ENCODE measurements at places on chromosomes 12 and 14.

DNA sequence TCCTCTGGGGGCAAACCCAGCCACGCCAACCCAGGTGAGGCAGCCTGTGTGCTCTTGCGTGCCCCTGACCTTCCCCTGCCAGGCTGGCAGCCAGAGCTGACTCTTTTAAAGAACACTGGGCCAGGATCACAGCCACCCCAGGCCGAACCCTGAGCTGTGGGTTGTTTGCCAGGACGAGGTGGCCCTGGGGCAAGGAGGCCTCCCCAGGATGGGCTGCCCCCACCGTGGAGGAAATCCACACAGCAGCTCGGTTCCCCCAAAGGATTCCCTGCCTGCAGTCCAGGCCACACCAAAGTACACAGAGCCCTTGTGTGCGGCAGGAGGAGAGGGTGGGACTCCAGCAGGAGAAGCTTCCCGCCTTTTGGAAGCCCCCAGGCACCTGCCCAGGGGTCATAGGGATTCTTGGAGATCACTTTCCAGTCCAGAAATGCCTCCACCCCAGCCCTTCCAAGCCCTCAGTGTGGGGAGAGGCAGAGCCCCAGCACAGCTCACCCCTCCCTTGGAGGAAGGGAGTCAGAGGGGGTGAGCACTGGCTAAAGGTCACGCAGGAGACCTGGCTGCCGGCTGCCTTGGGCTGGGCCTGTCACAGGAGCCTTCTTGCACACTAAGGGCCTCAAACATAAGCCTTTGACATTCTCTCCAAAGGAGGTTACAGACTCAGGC, 115.6 kb downstream of the CALM1 start:
- no peak for DNase-seq

GRCh38 chr14:77290705-77291104, 19.7 kb upstream of the NGB start:
- no peak for DNase-seq

DNA sequence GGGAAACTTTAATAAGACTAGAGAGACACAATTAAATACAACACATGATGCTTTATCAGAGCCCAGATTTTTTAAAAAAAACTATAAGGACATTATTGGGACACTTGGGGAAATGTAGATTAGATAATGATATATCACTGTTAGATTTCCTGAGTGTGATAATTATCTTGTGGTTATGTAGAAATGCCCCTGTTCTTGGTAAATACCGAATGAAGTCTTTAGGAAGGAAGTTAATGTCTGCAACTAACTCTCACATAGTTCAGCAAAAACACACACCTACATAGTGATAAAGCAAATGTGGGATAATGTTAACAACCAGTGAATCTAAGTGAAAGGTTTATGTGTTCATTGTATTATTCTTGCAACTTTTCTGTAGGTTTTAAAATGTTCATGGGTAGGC, 14.6 kb upstream of the CACNB3 start:
- no peak for DNase-seq

DNA sequence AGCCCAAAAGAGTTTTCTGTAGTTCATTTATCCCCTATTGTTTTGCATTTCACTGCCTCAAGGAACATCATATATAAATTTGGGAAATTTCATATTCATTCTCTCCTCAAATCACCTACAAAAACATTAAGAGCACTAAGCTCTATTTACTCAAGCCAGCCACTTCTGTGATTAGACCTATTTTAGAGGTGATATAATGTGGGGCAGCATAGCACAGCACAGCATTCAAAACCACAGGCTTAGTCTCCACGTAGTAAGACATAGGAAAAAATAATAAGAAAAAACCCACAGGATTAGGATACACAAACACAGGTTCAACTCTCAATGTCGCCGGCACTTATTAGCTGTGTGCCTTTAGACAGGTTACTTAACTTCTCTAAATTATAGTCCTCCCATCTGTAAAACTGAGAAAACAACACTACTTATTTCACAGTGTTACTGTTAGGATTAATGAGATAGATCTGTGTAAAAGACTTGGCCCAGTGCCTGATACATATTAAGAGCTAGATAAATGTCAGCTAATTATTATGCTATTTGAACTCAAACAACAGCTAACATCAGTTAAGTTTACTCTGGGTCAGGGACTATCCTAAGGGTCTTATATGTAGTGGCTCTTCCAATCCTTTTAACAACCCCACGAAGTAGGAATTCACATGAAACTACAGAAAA, 20.3 kb downstream of the DCAF5 start:
- no peak for DNase-seq

DNA sequence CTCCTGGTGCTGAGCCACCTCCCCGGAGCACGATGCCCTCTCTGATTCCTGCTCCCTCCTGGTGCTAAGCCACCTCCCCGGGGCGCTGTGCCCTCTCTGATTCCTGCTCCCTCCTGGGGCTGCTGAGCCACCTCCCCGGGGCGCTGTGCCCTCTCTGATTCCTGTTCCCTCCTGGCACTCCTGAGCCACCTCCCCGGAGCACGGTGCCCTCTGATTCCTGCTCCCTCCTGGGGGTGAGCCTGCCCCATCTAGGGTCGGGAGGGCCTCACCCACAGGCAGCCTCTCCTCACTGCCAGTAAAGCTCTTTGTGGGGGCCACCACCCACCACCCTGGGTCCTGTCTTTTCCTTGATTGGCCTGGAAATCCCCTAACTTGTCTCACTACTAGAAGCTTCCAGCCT, 327.6 kb upstream of the SFSWAP start:
- DNase-seq = no peak

DNA sequence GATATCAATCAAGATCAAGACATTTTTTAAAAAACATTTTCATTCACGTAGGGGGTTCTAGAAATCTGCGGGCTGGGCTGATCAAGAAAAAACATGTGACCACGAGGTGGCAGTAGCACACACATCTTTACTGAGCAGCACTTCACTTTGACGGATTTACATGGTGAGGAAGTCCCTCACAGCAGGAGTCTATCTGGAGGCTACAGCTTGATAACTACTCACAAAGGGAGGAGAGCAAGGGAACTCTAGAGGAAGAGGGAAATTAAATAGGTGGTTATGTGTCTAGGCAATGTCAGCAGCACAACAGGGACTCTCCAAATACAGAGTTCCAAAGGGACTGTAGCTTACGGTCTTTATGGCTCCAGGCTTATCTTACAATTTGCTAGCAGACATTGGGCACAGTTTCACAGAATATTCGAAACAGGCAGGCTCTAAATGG, 248.1 kb downstream of the DPY19L2 start:
- peak; percentile 73 for DNase-seq

DNA sequence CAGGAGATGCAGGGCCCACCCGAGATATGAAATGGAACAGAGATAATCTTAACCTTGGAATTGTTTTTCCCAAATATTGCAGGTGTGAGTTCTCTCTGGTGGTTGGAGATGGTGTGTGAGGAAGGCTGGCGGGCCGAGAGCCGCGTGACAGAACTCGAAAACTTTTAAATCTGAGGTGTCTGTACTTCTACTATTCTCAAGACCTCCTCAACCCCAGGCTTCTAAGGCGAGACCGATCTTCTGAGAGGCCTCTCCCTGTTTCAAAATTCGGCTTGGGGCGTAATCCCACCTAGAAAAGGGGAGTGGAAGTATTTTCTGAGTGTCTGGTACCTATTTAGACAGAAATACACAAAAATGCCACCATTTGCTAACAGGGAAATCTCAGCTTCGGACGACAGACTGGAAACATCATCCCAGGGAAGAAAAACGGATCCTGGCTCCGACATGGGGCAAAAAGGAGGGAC, 611 bp downstream of the SARNP start:
- peak; percentile 36 for DNase-seq

GRCh38 chr14:46147452-46147851, 504.1 kb downstream of the RPL10L start:
- no peak for DNase-seq

DNA sequence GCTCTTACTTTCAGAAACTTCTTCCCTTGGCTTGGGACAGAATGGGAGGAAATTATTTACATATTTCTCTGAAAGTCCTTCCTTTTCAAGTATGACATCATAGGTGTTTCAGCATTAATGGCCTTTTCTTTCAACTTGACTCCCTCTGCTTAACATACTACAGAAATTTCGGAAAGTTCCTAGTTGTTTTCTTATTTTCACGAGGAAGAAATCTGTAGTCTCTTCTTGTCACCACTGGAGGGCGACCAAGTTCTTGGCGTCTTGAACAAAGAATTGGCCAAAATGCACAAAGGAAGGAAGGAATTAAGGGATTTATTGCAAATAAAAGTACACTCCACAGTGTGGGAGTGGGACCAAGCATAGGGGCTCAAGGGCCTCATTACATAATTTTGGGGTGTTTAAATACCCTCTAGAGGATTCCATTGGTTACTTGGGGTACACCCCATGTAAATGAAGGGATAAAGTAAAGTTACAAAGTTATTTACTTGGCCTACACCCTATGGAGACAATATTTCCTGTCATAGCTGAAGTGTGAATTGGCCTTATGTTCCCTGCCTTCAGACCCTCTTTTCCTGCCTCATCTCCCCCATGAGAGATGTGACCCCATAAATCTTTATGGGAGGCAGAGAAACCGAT, 70.4 kb downstream of the RPL10L start:
- peak; percentile 18 for DNase-seq

- no peak for DNase-seq
These were observed 233.0 kb downstream of the SSPN start for GRCh38 chr12:26428420-26428819.

GRCh38 chr12:14396071-14396470, 30.6 kb downstream of the ATF7IP start:
- no peak for DNase-seq

DNA sequence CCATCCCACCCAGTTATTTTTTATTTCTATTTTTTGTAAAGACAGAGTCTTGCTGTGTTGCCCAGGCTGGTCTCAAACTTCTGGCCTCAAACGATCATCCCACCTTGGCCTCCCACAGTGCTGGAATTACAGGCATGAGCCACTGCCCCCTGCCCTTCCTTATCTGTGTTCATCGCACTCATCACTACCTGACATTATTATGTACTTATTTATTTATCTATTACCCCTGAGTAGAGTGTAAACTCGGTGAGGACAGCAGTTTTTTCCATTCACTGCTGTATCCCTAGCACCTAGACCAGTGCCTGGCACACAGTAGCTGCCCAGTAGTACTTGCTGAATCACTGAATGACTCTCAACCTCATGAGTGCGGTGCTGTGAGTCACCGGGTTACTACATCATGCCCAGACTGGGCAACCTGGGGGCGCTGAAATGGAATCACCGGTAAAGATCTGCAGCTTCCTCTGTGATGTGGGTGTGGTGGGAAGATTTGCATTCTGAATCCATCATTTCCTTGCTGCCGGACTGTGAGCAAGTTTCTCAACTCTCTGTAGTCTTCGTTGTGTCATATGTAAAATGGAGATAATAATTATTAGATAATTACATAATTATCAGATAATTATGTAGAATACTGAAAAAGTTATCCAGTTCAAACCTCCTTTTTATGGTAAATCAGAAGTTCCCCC, 81.9 kb upstream of the USP44 start:
- no peak for DNase-seq

DNA sequence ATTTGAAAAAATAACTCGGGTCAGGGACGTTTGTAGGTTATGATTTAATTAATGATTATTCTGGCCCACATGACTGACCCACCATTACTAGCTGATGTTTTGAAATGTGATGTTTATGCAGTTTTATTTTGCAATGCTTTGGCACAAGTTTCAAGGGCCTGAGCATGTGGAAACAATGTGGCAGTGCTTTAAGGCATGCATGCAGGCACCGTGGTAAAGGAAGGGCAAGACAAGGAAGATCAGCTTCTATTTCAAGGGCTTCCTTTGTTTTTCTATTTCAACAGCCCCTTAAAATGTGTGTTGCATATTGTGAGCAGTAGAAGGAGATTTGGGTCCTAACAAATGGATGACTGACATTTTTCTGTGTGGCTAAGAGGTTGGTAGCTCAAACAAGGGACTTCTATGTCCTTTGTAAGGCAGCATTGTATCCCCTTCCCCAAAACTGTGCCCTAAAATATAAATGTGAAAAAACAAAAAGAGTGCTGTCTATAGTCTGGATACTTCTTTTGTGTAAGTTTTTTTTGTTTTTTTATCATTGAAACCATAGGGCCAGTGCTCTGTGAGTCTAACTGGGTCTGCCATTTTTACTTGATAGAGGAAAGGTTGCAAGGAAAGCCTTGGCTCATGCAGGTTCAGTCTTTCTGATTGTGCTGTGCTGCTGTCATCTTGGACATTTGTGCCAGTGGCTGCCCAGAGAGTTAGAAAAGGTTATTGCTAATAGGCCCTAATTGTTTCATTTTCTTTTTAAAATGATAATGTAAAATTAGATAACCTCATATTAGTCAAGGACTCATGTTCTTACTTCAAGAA, 103.5 kb downstream of the FGD4 start:
- no peak for DNase-seq

- DNase-seq = no peak
These were observed 576.0 kb downstream of the NRXN3 start for GRCh38 chr14:78746086-78746595.

DNA sequence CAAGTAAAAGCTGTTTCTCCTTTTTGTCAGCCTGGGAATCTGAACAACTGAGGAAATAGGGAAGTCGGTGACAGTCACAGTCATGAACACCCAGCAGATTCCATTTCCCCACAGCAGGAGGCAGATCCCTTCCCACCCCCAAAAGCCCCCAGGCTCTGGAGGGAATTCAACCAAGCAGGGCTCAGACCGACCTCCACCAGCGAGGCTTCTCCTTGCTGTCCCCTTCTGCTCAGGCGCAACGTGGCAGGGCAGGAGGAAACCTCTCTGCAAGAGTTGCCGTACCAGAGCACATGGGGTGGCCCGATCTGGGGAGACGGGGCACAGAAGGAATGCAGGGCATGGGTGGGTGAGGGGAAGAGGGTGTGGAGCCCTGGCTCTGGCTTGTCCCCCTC, 319 bp downstream of the GALNT6 start:
- no peak for DNase-seq

DNA sequence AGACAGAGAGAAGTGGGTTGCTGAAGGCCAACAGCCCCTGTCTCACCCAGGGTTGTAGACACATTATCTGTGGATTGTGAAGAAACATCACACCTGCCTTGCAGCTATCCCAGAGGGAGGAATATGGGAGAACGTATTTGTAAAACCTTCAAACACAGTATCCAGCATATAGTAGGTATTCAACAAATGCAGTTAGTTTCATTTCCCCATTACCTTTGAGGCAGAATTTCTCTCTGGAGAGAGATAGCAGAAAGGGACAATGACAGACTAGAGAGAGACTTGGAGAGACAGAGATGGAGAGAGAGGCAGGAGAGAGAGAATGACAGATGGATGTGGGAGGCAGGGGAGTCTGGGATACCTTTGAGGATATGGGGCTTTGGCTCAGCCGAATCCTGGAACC, 62.0 kb downstream of the WSCD2 start:
- no peak for DNase-seq
